Mesothelial cell of epicardium (in vitro differentiated cells): ENCODE measurements at places on chromosomes 7 and 10. TPM values are rescaled to one million over a fixed set of nuclear protein-coding genes. Genes with fewer than 3 reads are reported as not detected.

GRCh38 chr10:49508249-49508648 is 30.7 kb downstream of the ERCC6 start:
- DNase-seq = no peak
- H3K4me3 ChIP-seq = no peak overlapping the region
- peaks cover 13% of the 10 kb centered on the region for H3K4me1 ChIP-seq
- H3K36me3 ChIP-seq = no peaks in the 10 kb centered on the region
- H3K27ac ChIP-seq = no peak overlapping the region
- H3K27me3 ChIP-seq = no peaks in the 10 kb centered on the region

- H3K36me3 ChIP-seq = no peaks in the 10 kb centered on the region
- peaks cover 52% of the 10 kb centered on the region for H3K27me3 ChIP-seq
- H3K27ac ChIP-seq = no peak overlapping the region
- peak overlapping the region; percentile 56 for H3K4me3 ChIP-seq
Measured at GRCh38 chr7:522071-522950, 2.7 kb upstream of the PDGFA start.

- no peaks in the 10 kb centered on the region for H3K27me3 ChIP-seq
- H3K27ac ChIP-seq = no peak overlapping the region
- peaks cover 5% of the 10 kb centered on the region for H3K36me3 ChIP-seq
- DNase-seq = no peak
- no peak overlapping the region for H3K4me3 ChIP-seq
- peaks cover 11% of the 10 kb centered on the region for H3K4me1 ChIP-seq
Measured at GRCh38 chr7:137120690-137121089, 222.8 kb downstream of the PTN start.

- no peaks in the 10 kb centered on the region for H3K36me3 ChIP-seq
- H3K27ac ChIP-seq = no peak overlapping the region
- no peaks in the 10 kb centered on the region for H3K4me1 ChIP-seq
- no peak overlapping the region for H3K4me3 ChIP-seq
- DNase-seq = no peak
- H3K27me3 ChIP-seq = peaks cover 58% of the 10 kb centered on the region
Measured at GRCh38 chr7:132451161-132451560, 125.1 kb downstream of the PLXNA4 start.

- no peak for DNase-seq
- H3K4me1 ChIP-seq = no peaks in the 10 kb centered on the region
- H3K27me3 ChIP-seq = peaks cover 15% of the 10 kb centered on the region
- no peak overlapping the region for H3K27ac ChIP-seq
- H3K4me3 ChIP-seq = no peak overlapping the region
Measured at GRCh38 chr10:86545101-86545500, 23.5 kb upstream of the WAPL start.

GRCh38 chr10:102764470-102765161 is 20.9 kb downstream of the WBP1L start:
- no peak for DNase-seq
- peaks cover 65% of the 10 kb centered on the region for H3K4me1 ChIP-seq
- H3K27me3 ChIP-seq = no peaks in the 10 kb centered on the region
- no peaks in the 10 kb centered on the region for H3K36me3 ChIP-seq
- H3K4me3 ChIP-seq = no peak overlapping the region

DNA sequence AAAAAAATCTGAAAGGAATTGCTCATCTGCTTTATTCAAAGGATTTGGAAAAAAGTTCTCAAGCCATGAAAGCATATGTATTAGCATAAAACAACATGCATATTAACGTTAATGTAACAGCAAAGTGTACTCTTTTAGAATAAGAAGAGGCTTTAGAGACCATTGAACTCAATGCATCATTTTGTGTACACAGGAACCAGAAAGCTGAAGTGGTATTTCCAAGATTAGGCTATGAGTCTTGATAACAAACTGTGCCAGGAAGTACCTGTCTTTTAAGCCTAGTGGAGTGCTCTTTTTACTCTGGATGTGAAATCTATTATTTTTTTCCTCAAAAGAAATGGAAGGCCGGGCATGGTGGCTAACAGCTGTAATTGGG is 164.2 kb downstream of the THSD7A start:
- H3K4me1 ChIP-seq = no peaks in the 10 kb centered on the region
- H3K4me3 ChIP-seq = no peak overlapping the region
- no peak overlapping the region for H3K27ac ChIP-seq
- no peaks in the 10 kb centered on the region for H3K36me3 ChIP-seq
- no peaks in the 10 kb centered on the region for H3K27me3 ChIP-seq
- DNase-seq = no peak

- no peak overlapping the region for H3K27ac ChIP-seq
- no peaks in the 10 kb centered on the region for H3K27me3 ChIP-seq
- DNase-seq = no peak
Measured at GRCh38 chr7:66304536-66304935, 99.4 kb downstream of the TPST1 start.

- H3K4me1 ChIP-seq = peaks cover 17% of the 10 kb centered on the region
- no peaks in the 10 kb centered on the region for H3K27me3 ChIP-seq
- peaks cover 8% of the 10 kb centered on the region for H3K36me3 ChIP-seq
- H3K4me3 ChIP-seq = no peak overlapping the region
Measured at GRCh38 chr7:11135573-11135972, 161.9 kb downstream of the PHF14 start.

GRCh38 chr10:71551970-71552369 is 155.2 kb downstream of the CDH23 start:
- no peak for DNase-seq
- peaks cover 23% of the 10 kb centered on the region for H3K4me1 ChIP-seq
- no peaks in the 10 kb centered on the region for H3K27me3 ChIP-seq
- no peaks in the 10 kb centered on the region for H3K36me3 ChIP-seq
- no peak overlapping the region for H3K4me3 ChIP-seq

DNA sequence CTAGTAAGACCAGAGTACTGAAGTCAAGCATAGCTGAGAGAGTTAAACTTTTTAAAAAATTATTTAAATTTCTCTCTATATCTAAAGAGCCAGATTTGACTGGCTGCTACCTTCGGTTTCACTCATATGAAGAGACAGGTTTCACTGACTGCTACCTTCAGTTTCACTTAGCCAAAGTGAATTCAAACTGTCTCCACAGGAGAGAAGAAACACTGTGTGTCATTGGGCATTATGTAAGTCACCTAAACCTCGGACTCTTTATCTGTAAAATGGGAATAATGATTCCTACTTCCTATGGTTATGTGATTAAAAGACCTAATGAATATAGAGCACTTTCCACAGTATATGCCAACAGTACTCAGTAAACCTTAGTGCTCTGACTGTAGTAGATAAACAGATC is 41.6 kb upstream of the MET start:
- H3K27ac ChIP-seq = no peak overlapping the region
- H3K27me3 ChIP-seq = peaks cover 3% of the 10 kb centered on the region
- H3K4me1 ChIP-seq = peaks cover 19% of the 10 kb centered on the region
- DNase-seq = no peak

- H3K36me3 ChIP-seq = no peaks in the 10 kb centered on the region
- DNase-seq = no peak
- H3K4me3 ChIP-seq = no peak overlapping the region
- no peak overlapping the region for H3K27ac ChIP-seq
Measured at GRCh38 chr10:92742331-92743228, 52.8 kb downstream of the HHEX start.

- no peak overlapping the region for H3K27ac ChIP-seq
- no peak overlapping the region for H3K4me3 ChIP-seq
- no peaks in the 10 kb centered on the region for H3K27me3 ChIP-seq
- no peak for DNase-seq
- no peaks in the 10 kb centered on the region for H3K4me1 ChIP-seq
Measured at GRCh38 chr7:128281605-128282380, 40.7 kb downstream of the LEP start.

DNA sequence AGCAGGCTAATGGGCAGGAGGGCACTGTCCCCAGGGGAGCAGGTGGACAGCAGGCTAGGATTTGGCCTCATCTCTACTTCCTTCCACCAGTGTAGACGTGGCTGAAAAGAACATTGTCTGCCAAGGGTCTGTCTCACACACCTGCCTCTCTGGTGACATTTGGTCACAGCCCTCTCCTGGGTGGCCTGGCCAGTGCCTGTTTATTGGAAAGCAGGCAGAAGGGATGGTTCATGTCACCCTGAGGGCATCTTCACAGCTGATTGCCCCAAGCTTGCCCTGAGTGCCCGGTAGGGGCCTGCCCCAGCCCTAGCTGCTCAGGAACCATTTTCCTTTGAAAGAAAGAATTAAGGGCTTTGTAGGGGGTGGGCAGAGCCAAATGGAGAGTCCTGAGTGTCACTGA is 138.7 kb downstream of the C10orf105 start:
- H3K27ac ChIP-seq = no peak overlapping the region
- DNase-seq = no peak
- no peak overlapping the region for H3K4me3 ChIP-seq
- no peaks in the 10 kb centered on the region for H3K4me1 ChIP-seq
- H3K36me3 ChIP-seq = no peaks in the 10 kb centered on the region

- no peak for DNase-seq
- H3K4me3 ChIP-seq = no peak overlapping the region
- H3K27ac ChIP-seq = no peak overlapping the region
- H3K36me3 ChIP-seq = no peaks in the 10 kb centered on the region
- peaks cover 6% of the 10 kb centered on the region for H3K4me1 ChIP-seq
Measured at GRCh38 chr7:11328309-11328708, 354.6 kb downstream of the PHF14 start.

GRCh38 chr10:103739039-103739764 is 116.2 kb downstream of the SH3PXD2A start:
- no peaks in the 10 kb centered on the region for H3K27me3 ChIP-seq
- peak overlapping the region; percentile 83 for H3K27ac ChIP-seq
- peaks cover 44% of the 10 kb centered on the region for H3K4me1 ChIP-seq
- H3K36me3 ChIP-seq = no peaks in the 10 kb centered on the region
- DNase-seq = no peak

DNA sequence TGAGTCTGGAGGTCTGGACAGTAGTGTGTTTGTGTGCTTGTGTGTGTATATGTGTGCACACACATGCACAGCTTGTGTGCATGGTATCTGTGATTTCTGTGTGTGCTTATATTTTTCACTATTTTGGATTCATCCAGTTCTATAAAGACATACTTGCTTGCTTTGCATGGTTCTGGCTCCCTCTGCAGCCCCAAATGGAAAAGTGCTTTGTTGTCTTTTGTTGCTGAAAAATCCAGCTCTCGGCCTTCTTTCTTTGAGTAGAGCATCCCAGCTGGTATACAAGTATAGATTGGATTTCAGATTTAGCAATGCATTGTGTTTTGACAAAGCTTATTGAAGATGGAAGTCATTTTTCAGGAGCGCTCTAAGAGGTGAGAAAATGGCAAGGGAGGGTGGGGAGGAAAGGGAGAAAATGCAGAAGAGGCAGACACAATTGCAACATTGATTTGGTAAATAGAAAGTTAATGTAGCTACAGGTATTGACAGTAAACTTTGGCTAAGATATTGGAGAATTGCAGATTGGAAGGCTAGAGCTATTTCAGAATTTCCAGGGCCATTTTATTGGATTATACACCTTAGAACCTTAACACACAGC is 333.9 kb downstream of the AUTS2 start:
- H3K36me3 ChIP-seq = no peaks in the 10 kb centered on the region
- H3K27ac ChIP-seq = no peak overlapping the region
- no peak for DNase-seq
- H3K27me3 ChIP-seq = no peaks in the 10 kb centered on the region
- H3K4me1 ChIP-seq = peaks cover 28% of the 10 kb centered on the region

- H3K36me3 ChIP-seq = no peaks in the 10 kb centered on the region
- peaks cover 7% of the 10 kb centered on the region for H3K4me1 ChIP-seq
Measured at GRCh38 chr10:48594371-48594770, 10.5 kb downstream of the ARHGAP22 start.

DNA sequence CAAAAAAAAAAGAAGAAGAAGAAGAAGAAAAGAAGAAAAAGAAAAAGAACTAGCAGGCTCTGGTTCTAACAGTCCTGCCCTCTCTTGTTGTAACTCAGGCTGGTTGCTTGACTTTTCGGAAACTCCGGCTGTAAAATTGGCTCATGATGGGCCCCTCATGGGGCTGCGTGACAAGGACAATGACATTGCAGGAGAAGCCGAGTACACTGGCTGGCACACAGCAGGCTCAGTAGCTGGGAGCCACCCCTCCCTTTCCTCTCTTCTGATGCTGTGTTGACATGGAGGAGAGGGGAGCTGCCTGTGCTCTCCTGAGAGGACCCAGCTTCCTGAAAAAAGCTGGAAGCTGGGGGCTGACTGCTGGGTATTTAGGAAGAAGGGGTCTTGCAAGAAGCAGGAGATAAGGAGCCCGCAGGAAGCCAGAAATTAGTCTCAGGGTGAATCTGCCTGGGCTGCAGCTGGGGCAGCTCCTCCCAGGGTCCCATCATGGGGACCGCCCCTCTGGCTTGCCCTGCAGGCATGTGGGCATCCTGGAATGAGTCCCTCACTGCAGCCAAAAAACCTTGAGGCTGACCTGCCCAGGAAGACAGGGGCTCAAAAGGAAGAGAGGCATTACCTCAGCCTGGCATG is 14.6 kb upstream of the GPR26 start:
- no peak overlapping the region for H3K4me3 ChIP-seq
- no peak for DNase-seq
- H3K27me3 ChIP-seq = peaks cover 55% of the 10 kb centered on the region
- H3K27ac ChIP-seq = no peak overlapping the region
- H3K4me1 ChIP-seq = no peaks in the 10 kb centered on the region

DNA sequence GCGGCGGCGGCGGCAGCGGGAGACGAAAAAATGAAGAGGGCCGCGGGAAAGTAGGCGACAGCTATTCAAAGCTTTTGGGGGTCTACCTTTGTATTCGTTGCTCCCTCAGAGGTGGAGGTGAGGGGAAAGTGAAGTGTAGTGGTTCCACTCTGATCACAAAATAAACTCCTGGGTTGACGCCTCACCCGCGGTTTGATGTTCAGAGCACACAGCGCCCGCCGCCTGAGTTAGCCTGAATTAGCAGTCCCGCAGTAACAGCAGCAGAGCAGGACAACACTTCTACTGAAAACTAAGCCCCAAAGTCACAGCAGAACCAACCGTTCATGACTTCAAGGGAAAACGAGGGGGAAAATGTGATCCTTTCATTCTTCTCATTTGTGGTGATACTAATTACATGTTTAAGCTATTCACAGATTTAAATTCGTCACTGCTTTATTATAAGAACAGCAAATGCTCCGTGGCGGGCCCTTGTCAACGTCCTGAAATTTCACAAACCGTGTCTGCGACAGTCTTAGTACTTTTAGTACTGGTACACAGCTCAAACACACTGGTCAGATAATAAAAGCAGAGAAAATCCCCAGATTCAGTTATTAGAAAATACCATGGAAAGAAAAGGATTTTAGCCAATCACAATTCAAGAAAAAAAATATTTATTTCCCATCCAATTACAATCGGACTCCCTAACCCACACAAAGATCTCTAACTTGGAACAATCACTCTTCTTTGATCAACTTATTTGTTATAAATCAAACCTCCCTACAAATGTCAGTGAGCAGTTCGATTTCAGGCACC is 563 bp upstream of the JMJD1C start:
- H3K27ac ChIP-seq = peak overlapping the region; percentile 97
- no peaks in the 10 kb centered on the region for H3K36me3 ChIP-seq
- DNase-seq = no peak
- H3K4me3 ChIP-seq = peak overlapping the region; percentile 97

GRCh38 chr10:71268247-71268691 is 50.8 kb upstream of the SLC29A3 start:
- H3K27ac ChIP-seq = peak overlapping the region; percentile 78
- H3K27me3 ChIP-seq = no peaks in the 10 kb centered on the region
- no peaks in the 10 kb centered on the region for H3K36me3 ChIP-seq
- H3K4me3 ChIP-seq = no peak overlapping the region
- no peak for DNase-seq

Gene INHBA
- 47.6 to 51.4 TPM (median 50.6 TPM) in 3 replicates for total RNA-seq

Gene RP9
- 17.5 to 20.5 TPM (median 20.3 TPM) in 3 replicates for total RNA-seq

Gene CARD11
- total RNA-seq = 8.3 to 9.8 TPM (median 9.3 TPM) in 3 replicates

Gene CALY
- total RNA-seq = 2.1 to 3.7 TPM (median 2.1 TPM) in 3 replicates

Gene OR13A1
- total RNA-seq = 0.13 to 0.35 TPM (median 0.16 TPM) in 3 replicates

Gene RTKN2
- 6.0 to 6.9 TPM (median 6.1 TPM) in 3 replicates for total RNA-seq

Gene GIMAP6
- not detected in 3 replicates for total RNA-seq

Gene CD36
- 0.34 to 1.1 TPM (median 0.44 TPM) in 3 replicates for total RNA-seq

Gene AMPH
- total RNA-seq = 2.0 to 2.4 TPM (median 2.3 TPM) in 3 replicates
